ENCODE measurements at places on chromosomes 3 and 15.

GRCh38 chr3:128524374-128525299, 31.6 kb upstream of the GATA2 start:
- DNase-seq = no peak

DNA sequence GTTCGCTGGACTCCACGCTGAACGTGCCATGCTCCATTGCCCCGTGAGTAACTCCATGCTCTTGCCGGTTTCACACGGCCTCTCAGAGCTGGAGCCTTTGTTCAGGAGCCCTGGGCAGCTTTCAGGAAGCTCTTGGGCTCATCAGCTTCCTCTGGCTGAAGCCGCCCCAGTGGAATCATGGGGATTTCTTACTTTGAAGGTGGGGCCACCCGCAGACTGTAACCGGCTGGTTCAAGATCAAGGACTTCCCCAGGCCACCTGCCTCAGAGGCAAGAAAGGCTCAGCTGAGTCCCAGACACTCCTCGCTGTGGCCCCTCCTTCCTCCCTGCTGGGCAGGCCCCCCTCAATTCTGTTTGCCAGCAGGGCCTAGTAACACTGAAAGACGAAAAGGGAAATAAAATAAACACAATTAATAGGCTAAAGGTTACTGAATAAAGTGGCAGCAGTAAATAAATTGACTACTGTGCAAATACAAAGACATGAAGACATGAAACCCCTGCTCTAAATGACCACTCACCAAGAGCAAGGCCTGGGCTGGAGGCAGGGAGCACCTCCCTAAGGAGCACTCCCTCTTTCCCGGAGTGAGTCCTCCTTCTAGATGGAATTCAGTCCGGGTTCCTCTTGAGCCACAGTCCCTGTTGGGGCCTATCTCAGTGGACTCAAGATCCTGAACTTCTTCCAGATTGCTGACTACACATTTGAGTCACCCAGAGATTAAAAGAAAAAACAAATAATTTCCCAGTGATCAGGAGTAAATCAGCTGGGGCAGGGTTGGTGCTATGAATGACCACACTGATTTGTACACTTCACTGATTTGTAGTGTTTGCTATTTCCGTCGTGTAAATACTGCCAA, 51.0 kb downstream of the ZDHHC19 start:
- no peak for DNase-seq

GRCh38 chr15:75836959-75837334, 6.3 kb upstream of the UBE2Q2 start:
- no peak for DNase-seq

GRCh38 chr15:64193971-64194370, 31.1 kb upstream of the PPIB start:
- DNase-seq = no peak

DNA sequence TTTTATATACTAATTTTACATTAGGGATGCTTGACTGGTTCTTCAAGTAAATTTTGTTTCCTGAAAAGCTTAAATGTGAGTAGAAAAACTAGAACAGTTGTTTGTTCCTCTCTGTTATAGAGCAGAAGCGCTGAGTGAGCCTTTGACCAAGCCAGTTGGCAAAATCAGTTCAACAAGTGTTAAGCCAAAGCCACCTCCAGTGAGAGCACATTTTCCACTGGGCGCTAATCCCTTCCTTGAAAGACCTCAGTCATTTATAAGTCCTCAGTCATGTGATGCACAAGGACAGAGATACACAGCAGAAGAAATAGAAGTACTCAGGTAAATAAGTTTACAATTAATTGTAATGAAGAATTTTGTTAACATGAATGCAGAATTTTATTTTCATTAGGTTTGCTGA, 14.6 kb downstream of the CAPN7 start:
- no peak for DNase-seq

GRCh38 chr3:16427103-16427965, 86.2 kb downstream of the RFTN1 start:
- DNase-seq = no peak

Measured in SK-N-SH (cell line).